ENCODE measurements at places on chromosomes 7 and 10. TPM values are rescaled to one million over a fixed set of nuclear protein-coding genes. Genes with fewer than 3 reads are reported as not detected.
A peak's percentile ranks its signal among the peaks of the same experiment; 100 is the strongest.

The OGDHL gene
- 0.65 TPM for total RNA-seq

The TMEM225B gene
- 0.84 TPM for total RNA-seq

The PIK3AP1 gene
- 34.7 TPM for total RNA-seq

The LIPK gene
- total RNA-seq: not detected

The KCNIP2 gene
- 90.5 TPM for total RNA-seq

The SNX10 gene
- total RNA-seq: 65.6 TPM

The STEAP2 gene
- total RNA-seq: 84.7 TPM

- DNase-seq: no peak
These were observed 77.2 kb downstream of the CH25H start for GRCh38 chr10:89129911-89130310.

DNA sequence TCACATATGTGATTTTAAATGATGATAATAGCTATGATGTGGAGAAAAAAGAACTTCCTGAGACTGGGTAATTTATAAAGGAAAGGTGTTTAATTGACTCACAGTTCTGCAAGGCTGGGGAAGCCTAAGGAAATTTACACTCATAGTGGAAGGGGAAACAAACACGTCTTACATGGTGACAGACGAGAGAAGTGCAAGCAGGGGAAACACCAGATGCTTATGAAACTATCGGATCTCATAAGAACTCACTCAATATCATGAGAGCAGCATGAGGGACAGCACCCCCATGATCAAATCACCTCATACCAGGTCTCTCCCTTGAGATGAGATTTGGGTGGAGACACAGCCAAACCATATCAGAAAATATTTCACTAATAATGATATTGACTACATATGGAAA lies 4.1 kb upstream of the LIPN start:
- no peak for DNase-seq

DNA sequence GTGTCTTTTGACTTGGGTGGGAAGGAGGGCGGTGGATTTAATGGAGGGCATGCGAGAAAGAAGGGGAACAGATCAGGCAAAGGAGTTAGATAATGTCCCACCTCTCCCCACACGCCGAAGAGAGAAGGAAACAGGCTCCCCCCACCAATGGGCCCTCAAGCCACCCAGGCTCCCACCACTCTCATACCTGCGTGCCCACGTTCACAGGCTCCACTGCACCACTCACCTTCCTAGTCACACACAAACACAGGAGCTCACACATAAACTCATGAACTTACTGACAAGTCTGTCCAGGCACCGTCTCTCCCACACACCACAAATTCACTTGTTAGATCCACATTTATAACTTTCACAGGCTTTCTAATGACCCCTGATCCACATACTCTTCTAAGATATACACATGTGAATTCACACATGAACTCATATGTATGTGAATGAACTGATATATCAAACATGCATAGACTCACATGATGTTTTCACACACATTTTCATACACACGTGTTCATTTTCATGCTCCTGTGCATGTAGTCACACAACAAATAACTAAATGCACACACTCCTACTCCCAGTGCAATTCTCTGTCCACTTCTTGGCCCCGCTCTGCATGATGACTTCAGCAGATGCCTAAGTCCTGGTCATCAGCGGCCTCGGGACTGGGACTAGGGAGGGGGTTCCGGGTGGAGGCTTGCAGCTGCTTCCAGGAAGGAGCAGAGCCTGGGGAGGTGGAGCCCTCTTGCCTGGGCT lies 1.5 kb downstream of the LZTS2 start:
- DNase-seq: peak; percentile 71

- no peak for DNase-seq
These were observed 6.9 kb upstream of the UBE2H start for GRCh38 chr7:129959471-129960203.

DNA sequence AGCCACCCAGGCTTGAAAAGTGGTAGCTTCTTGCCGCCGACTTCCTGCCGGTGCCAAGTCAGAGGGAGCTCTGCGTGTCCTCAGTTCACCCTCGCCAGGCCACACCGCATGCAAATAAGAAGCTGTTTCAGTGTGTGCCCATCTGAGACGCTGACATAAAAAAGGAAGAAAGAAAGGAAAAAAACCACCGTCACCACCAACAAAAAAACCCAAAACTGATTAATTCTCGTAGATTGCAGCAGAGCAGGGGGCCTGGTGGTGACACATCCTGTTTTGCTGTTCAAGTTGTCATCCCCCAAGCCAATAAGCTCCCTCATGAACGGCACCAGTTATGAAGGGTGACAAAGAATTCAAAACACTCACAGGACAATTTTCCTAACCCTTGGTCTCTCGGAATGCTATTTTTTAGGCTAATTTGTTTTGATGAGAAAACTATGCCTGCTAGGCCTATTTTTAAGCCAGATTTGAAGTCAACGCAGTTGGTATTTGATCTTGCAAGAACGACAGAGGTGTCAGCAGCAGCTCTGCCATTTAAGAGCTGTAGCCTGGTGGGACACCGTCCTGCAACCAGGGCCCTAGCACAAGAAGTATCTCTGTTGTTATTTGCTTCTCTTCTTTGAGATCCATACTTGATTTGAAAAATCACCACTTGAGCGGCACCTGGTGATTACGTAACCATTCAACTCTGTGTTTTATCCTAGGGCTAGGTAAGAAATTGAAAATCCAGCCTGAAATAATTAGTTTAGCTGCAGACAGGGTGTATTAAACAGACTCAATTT lies 145.6 kb downstream of the PFKFB3 start:
- no peak for DNase-seq

GRCh38 chr7:1140476-1141104 lies 19.4 kb downstream of the ZFAND2A start:
- no peak for DNase-seq

- no peak for DNase-seq
These were observed 974 bp downstream of the KIF11 start for GRCh38 chr10:92593619-92594588.

DNA sequence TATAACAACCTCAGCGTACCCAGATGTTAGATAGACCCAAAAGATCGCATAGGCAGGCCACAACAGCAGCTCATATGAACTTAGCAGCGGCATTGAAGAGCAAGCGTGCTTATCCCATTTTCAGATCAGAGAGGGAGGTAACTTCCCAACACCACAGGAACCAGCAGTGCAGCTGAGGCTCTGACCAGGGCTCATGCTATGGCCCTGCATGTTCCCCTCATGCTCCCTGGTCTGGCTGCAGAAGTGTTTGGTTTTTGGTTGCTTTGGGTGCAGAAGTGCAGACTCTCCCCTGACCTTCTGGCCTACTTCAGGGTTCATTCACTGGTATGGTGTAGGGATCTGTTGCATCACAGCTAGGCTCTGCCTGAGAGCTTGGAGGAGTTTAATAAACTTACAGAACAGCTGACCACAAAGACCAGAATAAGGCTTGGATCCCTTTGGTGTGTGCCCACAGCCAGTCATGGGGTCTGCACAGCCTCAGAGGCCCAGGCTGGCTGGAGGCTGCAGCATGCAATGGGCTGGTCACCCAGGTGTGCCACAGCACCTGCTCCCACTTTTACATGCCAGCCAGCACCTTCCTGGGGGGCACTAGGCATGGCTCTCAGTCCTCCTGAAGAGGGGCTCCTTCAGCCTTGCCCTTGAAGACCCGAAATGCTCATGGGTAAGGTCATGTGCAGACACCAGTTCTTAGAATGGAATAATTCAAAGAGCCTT lies 9.1 kb upstream of the CXCL12 start:
- DNase-seq: no peak

DNA sequence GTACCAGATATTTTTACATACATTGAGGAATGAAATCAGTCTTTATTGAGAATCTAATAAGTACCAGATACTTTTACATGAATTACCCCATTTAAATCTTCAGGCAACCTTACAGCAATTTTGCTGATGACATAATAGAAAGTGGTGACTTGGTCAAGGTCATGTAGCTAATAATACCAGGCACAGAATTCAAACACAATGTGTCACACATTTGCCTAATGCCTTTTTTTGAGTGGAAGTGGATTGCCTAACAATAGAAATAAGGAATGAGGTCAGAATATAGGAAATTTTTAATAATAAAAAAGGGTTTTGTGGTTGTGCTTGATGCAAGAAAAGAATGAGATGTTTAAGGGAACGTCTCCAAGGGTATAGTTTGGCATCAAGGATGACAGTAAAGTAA lies 466.6 kb upstream of the IGFBP3 start:
- DNase-seq: no peak

GRCh38 chr10:72009425-72010081 lies 45.4 kb downstream of the CHST3 start:
- DNase-seq: peak; percentile 60

DNA sequence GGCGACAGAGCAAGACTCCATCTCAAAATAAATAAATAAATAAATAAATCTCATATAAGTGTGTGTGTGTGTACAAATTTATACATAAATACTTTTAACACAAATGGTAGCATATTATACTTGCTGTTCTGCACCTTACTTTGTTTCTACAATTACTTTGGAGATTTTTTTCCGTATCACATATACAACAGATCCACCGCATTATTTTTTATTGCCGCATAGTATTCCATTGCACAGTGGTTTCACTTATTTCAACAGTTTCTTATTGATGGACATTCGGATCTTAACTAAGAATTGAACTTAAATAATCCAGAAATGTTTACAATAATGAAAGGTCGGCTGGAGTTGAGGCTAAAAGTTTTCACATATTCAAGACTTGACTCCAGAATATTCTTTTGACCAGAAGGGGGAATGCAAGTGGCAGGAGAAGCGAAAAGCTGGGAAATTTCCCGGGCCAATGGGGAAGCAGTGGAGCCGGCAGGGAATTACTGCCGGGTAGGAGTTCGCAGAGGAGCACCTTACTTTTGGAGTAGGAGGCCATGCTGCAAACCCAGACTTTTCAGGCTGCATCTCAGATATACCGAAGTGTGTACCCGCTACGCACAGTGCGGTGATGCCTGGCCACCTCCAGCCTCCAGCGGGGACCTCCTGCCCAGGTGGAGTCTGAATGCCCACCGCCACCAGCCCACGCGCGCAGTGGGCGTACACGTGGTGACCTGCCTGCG lies 415 bp upstream of the CNNM1 start:
- DNase-seq: no peak

- DNase-seq: no peak
These were observed 335.6 kb upstream of the HGF start for GRCh38 chr7:82105463-82105862.

- DNase-seq: no peak
These were observed 20.9 kb upstream of the CYP26C1 start for GRCh38 chr10:93039721-93040120.

GRCh38 chr7:157469181-157470016 lies 132.6 kb downstream of the DNAJB6 start:
- DNase-seq: no peak

GRCh38 chr10:125734823-125735222 lies 15.3 kb downstream of the EDRF1 start:
- DNase-seq: no peak

DNA sequence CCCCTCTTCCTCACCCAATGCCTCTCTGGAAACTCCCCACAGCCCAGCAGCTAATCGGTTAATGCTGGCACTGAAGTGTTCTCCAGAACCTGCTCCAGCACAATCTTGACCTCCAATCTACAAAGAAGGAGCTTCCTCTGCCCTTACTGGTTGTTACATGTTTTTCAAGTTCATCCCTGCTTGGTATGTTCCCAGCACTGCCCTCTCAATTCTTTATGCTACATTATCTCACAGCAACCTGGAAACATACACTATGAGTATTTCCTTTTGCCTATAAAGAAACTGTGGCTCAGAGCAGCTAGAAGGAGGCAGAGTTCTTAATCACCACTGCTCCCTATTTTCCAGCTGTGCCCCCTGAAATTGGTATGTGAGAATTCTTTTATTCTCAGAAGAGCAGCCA lies 84.1 kb upstream of the KMT2E start:
- no peak for DNase-seq

DNA sequence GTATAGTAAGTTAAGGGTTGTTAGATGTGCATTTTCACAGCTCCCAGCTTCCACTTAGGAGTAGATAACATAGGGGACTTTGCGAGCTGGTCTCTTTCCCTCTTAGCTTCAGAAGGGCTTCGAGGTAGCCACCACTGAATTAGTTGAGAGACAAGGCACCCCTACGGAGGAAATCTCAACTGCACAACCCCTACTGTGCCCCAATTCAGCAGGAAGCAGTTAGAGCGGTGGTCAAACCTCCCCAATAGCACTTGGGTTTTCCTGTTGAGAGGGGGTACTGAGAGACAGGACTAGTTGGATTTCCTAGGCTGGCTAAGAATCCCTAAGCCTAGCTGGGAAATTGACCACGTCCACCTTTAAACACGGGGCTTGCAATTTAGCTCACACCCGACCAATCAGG lies 1.1 kb upstream of the HERPUD2 start:
- no peak for DNase-seq

- DNase-seq: no peak
These were observed 437.8 kb downstream of the ANKRD7 start for GRCh38 chr7:118662266-118662665.

DNA sequence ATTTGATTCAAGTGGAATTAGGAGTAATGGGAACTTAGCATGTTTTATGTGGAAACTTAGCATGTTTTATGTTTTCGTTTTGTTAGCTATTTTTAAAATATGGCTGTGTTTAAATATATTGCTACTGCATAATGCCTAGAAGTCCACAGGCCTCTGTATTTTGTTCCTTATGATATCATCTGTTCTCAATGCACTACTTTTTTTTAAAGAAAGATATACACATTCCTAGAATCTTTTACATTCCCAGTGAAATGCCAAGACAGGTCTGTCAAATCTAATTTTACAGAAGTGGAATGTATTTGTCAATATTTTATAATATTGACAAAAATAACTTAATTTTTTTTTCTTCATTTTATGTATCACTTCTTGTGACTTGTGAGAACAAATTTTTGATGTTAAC lies 51.6 kb downstream of the ST7 start:
- no peak for DNase-seq

DNA sequence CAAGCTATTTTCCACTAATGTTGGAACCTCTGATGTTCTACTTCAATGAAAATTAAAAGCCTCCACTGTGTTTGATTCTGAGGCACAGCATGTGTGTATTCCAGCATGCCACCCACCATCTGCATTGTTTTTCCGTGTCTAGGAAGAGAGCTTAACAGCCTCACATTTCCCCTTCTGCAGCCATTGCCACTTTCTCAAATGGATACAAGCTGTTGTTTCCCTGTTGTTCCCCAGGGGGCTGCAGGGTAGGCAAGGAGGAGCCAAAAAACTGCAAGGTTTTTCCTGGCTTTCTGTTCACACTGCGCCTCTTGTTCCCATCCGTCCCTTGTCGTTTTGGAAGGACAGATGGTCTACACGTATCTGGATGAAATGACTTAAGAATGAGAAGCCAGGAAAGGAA lies 72.3 kb upstream of the DNAJB12 start:
- DNase-seq: no peak

GRCh38 chr7:156816943-156817572 lies 75.9 kb downstream of the LMBR1 start:
- DNase-seq: no peak

DNA sequence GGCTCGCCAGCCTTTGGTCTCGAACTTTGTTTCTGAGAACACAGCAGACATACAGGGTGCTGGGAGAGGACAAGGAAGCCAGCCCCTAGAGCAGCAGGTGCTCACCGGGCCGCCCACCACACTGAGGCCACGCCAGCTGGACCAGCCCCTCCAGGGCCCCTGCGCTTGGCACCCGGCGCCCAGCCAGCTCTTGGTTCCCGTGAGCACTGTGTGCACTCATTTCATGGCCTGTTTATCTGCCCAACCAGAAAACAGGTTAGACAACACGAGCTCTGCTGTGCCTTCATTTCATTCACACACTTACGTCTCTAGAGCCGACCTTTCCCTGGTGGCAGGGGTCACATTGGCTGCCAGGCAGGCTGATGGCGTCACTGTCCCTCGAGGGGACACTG lies 104.0 kb downstream of the CYTH3 start:
- no peak for DNase-seq

All from omental fat pad (tissue), 4 donors.